Activated T-helper 1 cell treated with Interleukin-2 at 50 U/mL for 16 hours (primary cell): ENCODE measurements at places on chromosomes 2 and 18.

DNA sequence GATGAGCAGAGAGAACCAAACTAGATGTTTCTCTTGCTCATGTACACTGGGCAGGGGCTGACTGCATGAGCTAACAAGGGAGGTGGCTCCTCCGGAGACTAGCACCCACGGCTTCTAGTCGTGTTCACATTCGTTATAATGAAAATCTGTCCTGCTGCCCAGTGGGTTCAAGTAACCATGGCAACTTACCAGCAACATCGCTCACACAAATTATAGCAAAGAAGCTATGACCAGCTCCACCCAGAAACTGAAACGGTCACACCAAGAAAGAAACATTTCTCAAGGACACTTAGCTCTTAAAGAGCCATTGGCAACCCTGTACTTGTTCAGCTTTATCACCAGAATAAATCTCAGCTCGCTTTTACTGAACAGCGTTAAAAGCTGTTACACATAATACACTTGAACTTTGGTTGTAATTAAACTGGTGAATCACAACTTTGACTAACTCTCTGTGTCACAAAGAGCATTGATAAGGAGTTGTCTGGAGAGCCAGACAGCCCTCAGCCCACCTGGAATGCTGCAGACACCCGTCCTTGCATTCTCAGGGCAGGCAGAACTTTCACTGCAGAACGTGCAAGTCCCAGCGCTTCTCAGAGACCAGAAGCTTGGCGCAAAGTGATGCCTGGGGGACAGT is 141.2 kb downstream of the PID1 start:
- no peak for DNase-seq

DNA sequence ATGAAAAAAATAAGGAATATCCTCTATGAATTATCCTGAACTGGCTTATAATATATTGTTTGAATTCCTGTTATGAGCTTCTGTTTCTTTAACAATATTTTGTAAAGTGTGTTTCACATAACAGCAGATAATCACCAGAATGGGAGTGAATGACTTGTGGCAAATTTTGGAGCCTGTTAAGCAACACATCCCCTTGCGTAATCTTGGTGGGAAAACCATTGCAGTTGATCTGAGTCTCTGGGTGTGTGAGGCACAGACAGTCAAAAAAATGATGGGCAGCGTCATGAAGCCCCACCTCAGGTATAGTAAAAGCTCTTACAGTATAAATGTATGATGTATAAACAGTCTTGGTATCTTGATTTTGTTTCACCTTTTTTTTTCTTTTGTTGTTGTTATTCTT is 5.9 kb downstream of the GEN1 start:
- no peak for DNase-seq

GRCh38 chr2:118047380-118047826 is 33.5 kb upstream of the CCDC93 start:
- DNase-seq = no peak

DNA sequence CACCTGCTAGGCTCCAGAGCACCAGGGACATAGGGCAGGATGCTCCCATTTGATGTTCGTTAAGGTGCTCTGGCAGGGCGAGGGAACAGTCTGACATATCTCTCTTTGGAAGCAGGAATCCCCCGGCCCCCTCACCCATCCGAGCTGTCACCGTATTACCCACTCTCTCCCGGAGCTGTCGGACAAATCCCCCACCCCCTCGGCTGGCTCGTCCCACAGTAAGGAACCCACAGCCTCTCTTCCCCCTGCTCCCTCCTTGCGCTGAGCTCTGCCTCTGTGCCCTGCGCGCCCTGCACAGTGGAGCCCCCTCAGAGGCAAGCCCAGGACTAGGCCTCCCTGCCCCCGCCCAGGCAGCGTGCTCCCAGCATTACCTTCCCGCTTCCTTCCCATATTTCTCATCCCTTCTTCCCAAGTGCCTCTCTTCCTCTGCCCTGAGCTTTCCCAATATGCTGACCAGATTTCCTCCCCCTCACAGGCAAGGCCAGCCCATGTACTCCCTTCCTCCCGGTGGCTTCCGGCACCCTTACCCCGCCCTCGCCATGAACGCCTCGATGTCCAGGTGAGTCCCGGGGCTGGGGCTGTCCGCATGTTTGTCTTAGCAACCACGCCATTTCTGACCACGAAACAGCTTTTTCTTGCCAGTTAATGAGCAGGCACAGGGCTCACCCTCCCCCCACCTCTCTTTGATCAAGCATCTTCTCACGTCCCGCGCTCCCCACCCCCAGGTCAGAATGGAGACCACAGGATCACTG is 23.8 kb downstream of the TGOLN2 start:
- no peak for DNase-seq

- no peak for DNase-seq
Observed at GRCh38 chr2:222305516-222306392, 7.0 kb upstream of the PAX3 start.

- DNase-seq = no peak
Observed at GRCh38 chr2:133266041-133266925, 302.0 kb downstream of the NCKAP5 start.

GRCh38 chr2:177651833-177652232 is 259.3 kb downstream of the AGPS start:
- no peak for DNase-seq

GRCh38 chr18:36899289-36899688 is 70.4 kb downstream of the KIAA1328 start:
- DNase-seq = no peak

- DNase-seq = no peak
Observed at GRCh38 chr2:109129356-109129920, 433 bp downstream of the SH3RF3 start.

GRCh38 chr2:141570474-141571131 is 560.2 kb downstream of the LRP1B start:
- DNase-seq = no peak

GRCh38 chr2:11411768-11412448 is 54.1 kb downstream of the E2F6 start:
- no peak for DNase-seq

- no peak for DNase-seq
Observed at GRCh38 chr2:38731684-38732221, 19.4 kb downstream of the SRSF7 start.

- DNase-seq = no peak
Observed at GRCh38 chr2:225889452-225889851, 489.9 kb downstream of the NYAP2 start.

GRCh38 chr2:23137166-23137565 is 247.8 kb upstream of the KLHL29 start:
- no peak for DNase-seq

DNA sequence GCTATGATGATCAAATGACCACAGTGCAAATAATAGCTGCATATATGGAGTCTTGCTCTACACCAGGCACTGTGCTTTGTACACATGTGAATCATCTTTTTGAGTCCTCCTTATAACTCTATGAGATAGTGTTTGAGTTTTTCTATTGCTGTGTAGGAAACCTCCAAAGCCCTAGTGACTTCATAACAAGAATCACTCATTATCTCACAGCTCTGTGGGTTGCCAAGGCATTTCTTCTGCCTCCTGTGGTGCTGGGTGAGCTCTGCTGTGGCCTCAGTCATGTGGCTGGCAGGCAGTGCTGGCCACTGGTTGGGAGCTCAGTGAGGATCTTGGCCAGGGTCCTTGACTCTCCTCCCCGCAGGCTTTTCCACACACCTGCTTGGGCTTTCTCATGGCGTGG is 153.4 kb downstream of the CAPN13 start:
- no peak for DNase-seq

- no peak for DNase-seq
Observed at GRCh38 chr18:74840492-74841167, 243.0 kb downstream of the ZNF407 start.

DNA sequence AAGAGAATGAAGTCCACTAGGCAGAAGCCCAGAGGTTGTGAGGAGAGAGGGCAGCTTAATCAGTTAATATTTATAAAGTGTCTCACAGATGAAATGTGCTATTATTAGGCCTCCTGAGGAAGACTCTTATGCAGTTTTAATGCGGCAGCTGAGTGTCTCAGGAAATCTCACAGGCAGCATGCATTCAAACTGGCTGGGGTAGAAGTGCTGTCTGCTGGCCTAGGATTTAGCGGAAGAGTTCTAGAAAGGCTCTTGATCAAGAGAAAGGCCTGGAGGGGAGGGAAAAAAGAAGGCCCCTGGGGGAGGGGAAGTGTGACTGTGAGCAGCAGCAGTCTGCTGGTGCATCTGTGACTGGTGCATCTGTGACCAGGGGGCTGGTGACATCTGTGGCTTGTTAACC is 133.0 kb downstream of the FSHR start:
- DNase-seq = no peak

GRCh38 chr2:9273486-9274130 is 67.0 kb downstream of the ASAP2 start:
- no peak for DNase-seq
